ENCODE measurements at places on chromosomes 6 and 20.
A peak's percentile ranks its signal among the peaks of the same experiment; 100 is the strongest.

- no peak for DNase-seq
Observed at GRCh38 chr6:45679631-45680030, 301.9 kb upstream of the SUPT3H start.

GRCh38 chr6:135617222-135617621 lies 119.7 kb upstream of the AHI1 start:
- no peak for DNase-seq

GRCh38 chr6:131400054-131400778 lies 172.8 kb upstream of the ARG1 start:
- peak; percentile 4 for DNase-seq

DNA sequence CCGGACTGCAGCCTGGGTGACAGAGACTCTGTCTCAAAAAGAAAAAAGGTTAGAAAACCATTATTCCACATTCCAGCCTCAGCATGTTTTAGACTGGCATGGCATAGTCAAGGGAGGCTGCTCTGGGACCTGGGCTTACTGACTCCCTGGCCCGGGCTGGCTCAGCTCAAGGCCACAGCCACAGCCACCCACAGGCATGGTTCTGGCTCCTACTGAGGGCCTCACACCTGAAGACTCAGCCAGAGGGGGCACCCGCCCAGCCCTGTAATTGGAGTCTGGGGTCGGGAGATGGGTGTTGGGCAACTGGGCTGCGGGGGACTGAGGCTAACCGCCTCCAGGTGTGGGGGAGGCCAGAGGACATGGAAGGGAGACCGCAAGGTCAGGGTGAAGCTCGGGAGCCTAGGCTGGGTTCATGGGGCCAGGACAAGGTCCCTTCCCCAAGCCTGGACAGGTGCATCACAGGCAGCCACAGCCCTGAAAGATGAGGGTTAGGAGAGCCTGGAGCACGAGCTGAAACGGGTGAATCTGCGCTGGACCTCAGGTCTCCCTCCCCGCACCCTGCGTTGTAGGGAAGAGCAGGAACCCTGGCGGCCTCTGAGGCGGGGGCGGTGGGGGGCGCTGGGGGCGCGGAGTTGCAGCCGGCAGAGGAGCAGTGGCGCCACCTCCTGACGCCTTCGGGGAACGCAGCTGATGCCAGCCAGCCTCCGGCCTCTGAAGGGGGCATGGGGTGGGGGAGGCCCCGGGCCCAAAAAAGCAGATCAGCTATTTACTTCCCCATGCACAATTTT lies 67.7 kb upstream of the SRSF6 start:
- DNase-seq, result no peak

GRCh38 chr6:136788069-136788902 lies 4.0 kb downstream of the MAP3K5 start:
- no peak for DNase-seq

GRCh38 chr6:54710456-54710855 lies 136.1 kb upstream of the FAM83B start:
- DNase-seq, result no peak

- no peak for DNase-seq
Observed at GRCh38 chr20:35621560-35621946, 5.9 kb downstream of the SPAG4 start.

All from keratinocyte (primary cell).